ENCODE measurements at places on chromosomes 7 and 10.

DNA sequence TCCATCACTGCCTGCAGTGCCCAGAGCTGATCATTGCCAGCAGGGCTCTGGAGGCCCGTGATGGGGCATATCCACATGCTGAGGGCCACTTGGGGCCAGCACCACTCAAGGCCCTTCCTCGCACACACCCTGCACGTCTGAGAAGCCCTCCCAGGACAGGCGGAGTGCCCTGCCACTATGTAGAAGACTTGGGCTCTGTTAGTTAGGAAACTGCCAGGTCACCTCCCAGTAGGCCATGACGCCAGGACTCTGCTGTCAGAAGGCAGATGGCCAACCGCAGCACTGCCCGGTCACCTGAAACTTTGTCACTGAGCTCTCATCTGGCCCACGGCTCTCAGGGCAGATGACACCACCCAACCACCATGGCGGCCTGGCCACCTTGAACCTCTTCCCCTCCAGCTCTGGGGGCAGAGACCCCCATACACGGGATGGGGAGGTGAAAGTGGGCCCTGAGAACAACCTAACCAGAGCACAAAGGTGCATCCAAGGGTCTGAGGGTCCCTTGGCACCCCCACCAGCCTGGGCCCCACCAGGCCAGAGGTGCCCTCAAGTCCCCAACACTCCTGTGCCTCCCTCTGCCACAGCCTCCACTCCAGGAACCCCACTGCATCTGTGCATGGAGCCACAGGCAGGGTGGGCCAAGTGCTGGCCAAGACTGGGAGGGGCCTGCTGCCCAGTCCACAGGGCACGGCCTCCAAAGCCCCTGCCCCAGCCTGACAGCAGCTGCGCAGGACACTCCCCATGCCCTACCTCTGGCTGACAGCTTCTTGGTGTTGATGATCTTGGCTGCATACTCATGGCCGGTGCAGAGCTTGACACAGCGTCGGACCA is 41.8 kb downstream of the CAMK2B start:
- no peak for DNase-seq

DNA sequence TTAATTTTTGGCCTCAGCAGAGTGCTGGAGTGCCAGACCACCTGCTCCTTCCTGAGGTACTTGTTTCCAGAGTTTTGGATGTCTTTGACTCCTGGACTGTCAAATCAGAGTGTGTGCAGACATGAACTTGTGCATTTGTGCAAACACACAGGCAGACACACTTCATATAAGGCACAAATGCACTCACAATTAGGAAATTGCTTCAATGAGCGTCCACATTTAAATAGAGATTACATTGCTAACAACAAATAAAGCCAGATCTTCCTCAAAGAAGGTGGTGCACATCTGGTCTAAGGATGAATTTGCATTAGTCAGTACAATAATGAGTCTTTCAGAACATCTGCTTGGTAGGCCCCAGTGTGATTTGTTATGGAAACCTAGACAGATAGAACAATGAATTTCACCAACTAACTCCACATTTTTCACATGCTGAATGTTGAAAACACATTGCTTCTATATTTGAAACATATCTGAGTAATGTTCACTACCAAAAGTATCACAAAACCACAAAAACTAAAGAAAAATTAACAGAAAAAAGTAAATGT is 266.7 kb upstream of the INHBA start:
- no peak for DNase-seq

GRCh38 chr7:139915864-139916716 is 87.0 kb downstream of the TBXAS1 start:
- DNase-seq: peak; percentile 55

DNA sequence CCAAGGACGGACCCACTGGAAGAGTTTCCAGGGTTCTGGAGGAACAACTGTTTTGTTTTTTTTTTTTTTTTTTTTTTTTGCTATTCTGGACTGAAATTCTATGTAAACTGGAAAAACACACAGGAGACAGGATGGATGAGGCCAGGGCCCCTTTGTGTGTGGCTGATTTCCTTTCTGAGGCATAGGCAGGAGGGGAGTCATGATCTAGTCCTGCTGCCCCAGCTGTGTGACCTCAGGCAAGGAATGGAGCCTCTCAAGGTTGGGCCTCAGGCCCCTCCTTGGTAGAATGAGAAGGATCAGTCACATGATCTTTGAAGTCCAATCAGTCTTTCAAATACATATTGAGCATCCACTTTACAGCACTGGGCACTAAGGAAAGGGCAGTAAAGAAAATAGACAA is 87.6 kb downstream of the SH3PXD2A start:
- no peak for DNase-seq

GRCh38 chr10:123156078-123156477 is 1.9 kb downstream of the BUB3 start:
- DNase-seq: no peak

All from activated T-helper 2 cell treated with anti-CD3 and anti-CD28 coated beads, Interferon-gamma antibody, Interleukin-2, Interleukin-4, amounts not matched to agents 10 μg/mL and 5 μg/mL and 100 μg/mL, durations not matched to agents 14 hours and 24 hours and 36 hours (primary cell).